ENCODE measurements at places on chromosomes 3 and 15.

- DNase-seq: no peak
Observed at GRCh38 chr3:77197408-77197807, 157.5 kb downstream of the ROBO2 start.

GRCh38 chr15:88331291-88331690, 74.8 kb upstream of the NTRK3 start:
- DNase-seq: peak; percentile 17

DNA sequence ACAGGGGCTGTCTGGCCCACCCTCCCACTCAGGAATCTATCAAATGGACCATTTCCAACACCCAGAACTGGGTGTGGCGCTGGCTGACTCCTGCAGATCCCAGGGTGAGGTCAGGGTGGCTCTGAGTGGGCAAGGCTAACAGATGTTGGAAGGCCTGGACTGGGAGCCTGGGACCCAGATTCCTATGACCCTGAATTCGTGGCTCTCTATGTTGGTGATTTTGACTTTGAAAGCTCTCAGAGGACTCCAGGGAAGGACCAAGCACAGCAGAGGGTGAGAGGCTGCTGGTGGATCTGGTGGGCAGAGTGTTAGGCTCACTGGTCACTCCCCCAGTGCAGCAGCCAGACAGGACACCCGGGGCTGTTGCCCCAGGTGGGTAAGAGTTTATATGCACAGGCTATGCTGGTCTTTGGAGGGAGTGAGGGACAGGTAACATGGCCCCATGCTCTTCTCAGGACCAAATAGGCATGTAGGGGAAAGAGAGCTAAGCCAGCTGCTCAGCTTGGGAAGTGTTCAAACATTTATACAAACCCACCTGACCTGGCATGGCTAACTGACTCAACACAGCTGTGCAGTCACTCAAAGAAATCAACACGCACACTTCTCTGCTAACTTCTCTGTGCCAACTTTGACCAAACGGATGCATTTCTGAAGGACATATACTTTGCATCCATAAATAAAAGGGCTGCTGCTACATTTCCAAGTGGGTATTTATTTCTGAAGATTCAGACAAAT, 62.6 kb upstream of the RAB6B start:
- DNase-seq: no peak

GRCh38 chr3:114714237-114714636, 420.4 kb downstream of the TIGIT start:
- no peak for DNase-seq

GRCh38 chr3:20405744-20406143, 219.7 kb upstream of the SGO1 start:
- peak; percentile 2 for DNase-seq

DNA sequence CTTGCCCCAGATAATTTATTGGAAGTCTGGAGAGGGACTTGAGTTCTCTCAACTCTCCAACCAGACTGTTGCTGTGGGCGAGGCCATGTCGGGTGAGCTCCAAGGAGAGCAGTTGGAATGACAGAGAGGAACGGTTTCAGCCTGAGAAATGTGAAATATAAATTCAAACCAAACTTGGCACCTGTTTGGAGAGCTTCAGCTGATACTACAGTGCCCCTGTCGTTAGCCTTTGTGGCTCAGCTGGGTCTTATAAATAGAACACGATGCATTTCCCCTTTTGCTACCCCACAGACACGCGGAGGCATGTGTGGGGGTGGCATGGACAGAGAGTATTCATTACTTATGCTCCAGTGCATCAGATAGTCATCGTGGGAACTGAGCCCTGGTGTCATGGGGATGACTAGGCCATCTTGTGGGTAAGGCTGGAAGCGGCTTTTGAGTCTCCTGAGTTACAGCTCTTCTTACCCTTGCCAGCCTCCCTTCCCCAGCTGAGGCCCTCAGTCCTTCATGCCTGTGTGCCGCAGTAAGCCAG, 15.6 kb downstream of the SMAD3 start:
- DNase-seq: peak; percentile 88

- peak; percentile 14 for DNase-seq
Observed at GRCh38 chr3:143595456-143596077, 252.7 kb downstream of the SLC9A9 start.

- DNase-seq: peak; percentile 89
Observed at GRCh38 chr3:11335056-11335608, 62.9 kb downstream of the ATG7 start.

- DNase-seq: no peak
Observed at GRCh38 chr3:146861262-146861661, 256.1 kb upstream of the PLSCR5 start.

DNA sequence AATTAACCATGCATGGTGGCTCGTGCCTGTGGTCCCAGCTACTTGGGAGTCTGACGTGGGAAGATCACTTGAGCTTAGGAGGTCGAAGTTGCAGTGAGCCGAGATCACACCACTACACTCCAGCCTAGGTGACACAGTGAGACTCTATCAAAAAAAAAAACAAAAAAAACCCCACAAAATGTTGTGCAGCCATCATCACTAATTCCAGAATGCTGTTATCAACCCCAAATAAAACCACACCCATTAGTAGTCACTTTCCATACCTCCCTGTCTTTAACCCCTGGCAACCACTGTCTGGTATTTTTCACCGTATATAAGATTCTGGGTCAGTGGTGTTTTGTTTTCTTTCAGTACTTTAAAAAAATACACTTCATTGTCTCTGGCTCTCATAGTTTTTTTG, 16.6 kb downstream of the HMCES start:
- no peak for DNase-seq

- no peak for DNase-seq
Observed at GRCh38 chr3:176328198-176328597, 869.1 kb downstream of the TBL1XR1 start.

- DNase-seq: no peak
Observed at GRCh38 chr3:159150180-159150579, 348.3 kb downstream of the MFSD1 start.

DNA sequence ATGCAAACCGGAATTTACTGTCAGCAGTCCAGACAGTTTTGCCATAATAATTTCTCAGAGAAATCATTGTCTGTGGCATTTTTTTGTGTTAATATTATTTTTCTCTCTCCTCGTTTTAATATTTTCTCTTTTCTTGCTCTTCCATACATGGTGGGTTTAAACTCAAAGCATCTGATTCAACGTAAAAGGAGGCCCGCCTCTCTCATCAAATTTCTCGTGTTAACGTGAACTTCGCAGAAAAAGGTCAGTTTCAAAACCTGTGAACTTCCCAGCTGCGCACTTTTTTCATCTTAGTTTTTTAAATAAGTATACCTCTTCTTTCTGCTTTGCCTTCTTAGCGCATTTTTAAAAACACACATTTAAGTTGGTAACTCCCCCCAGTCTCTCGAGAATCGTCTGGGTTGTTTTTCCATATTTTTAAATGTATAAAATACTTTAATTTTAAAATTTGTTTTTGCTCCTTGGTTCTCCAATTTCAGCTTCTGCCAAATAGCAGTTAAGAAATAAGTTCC, 9.1 kb downstream of the SHOX2 start:
- peak; percentile 69 for DNase-seq

DNA sequence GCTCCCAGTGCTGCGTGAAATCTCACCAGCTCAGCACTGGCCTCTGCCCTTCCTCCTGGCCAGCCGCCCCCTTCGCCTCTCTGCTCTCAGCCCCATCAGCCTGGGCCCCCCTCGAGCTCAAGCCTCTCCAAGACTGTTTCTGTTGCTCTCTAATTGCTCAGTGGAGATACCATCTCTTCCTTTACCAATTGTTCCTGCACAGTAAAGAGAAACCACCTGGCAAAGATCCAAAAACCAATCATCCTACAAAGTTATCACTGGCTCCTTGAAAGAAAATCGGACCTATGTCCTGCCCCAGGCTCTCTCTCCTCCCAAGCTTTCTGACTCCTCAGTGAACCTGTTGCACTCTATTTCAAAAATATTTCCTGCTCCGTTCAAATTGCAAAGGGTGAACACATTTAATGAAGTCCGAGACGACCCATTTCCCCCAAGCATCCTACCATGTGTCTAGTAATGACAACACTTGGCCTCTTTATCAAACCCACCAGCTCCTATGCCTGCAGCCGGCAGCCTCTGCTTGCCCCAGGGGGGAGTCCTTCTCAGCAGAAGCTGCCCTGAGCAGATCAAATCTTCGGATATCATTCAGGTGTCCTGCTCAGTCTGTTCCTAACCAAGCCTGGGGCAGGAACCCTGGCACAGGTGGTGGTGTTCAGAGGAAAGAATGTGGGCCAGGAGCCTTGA, 53.7 kb upstream of the FAM174B start:
- no peak for DNase-seq

DNA sequence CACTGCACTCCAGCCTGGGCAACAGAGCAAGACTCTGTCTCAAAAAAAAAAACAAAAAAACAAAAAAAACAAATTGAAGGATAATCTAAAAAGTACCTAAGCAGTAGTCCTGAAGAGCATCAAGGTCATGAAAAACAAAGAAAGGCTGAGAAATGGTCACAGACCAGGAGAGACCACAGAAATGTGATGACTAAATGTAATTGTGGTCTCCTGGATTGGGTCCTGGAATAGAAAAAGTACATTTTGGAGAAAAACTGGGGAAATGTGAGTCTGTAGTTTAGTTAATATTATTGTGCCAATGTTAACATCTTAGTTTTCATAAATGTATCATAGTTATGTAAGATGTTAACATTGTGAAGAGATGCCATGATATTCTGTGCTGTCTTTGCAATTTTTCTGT, 267.5 kb upstream of the NR2E3 start:
- DNase-seq: no peak

DNA sequence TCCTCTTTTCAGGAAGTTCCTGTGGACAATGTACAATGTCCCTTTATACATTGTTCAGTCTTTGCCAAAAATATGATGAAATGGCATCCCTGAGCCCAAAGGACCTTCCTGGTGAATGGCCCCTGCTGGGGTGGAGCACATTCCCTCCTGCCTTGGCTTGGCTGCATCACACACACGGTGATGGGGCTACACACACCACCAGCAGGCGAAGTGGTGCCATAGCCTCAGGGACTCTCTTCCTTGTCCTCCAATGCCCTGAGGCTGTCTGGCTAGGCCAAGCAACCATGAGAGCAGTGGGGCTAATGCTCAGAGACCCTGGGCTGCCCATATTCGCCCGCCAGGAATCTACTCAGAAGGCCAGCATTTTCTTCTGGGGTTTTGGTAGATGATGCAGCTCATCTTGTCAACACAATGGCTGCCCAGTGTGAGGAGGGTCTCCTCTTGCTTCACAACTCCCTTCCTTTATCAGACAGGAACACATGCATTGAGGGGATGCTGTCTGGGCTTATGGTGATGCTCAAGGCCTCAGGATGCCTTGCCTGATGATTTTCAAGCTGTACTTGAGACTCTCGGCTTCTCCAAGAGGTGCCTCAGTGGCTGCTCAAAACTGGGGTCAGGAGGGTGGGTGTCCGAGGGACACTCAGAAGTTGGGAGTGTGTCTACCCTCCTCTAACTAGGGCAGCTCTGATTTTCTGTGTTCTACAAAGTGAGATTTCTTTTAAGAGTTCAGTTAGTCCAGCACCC, 40.9 kb upstream of the EPHB1 start:
- no peak for DNase-seq

GRCh38 chr15:94414916-94415315, 183.6 kb downstream of the MCTP2 start:
- no peak for DNase-seq

DNA sequence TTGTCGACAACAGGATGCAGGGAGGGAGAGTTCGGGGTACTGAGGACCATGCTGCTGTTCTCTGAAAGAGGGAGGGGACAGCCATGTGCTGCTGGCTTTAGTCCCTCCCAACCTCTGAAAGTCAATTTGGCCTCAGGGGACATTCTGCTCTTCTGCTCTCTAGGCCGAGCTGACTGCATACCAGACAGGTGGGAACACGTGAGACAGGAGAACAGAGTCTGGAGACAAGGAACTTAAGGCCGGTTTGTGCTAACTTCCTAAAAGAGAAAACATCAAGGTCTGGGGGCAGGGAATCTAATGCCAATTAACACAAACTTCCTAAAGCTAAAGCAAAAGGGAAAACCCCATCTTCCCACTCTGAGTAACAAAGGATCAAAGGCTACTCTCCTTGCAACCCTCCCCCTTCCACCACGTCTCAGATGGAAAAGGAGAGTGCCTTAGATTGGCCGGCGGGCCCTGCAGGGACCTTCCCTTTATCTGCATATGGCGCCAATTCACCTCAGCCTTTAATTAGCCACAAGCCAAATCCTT, 41.0 kb downstream of the SLCO2A1 start:
- no peak for DNase-seq

GRCh38 chr15:81133782-81134461, at the start of gene CFAP161:
CFAP161 (plus strand) TSS chr15:81134270; CDS start chr15:81134330, 60 bp downstream.
- no peak for DNase-seq

GRCh38 chr15:70475921-70476320, 287.4 kb downstream of the UACA start:
- DNase-seq: no peak

GRCh38 chr3:177906126-177906511, 630.1 kb upstream of the KCNMB2 start:
- no peak for DNase-seq

- DNase-seq: no peak
Observed at GRCh38 chr3:182309120-182309519, 484.2 kb upstream of the ATP11B start.

GRCh38 chr15:66102563-66103292, 150.8 kb downstream of the MEGF11 start:
- DNase-seq: no peak

DNA sequence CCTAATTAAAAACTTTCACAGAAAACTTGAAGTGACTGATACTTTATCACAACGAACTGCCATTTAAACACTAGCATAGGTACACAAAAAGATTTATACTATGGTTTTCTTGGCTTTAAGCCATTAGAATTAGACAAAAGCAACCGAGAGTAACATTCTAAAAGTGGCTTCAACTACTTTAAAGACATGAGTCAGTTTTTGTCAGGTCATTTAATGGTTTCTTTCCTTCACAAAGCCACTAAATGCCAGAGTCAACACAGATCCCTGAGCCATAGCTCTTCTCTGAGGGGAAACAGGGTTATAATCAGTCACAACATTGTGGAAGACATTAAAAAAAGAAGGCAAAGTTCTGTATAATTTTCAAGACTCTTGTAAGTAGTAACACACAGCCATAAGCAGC, 54.6 kb downstream of the CAPN3 start:
- no peak for DNase-seq

- peak; percentile 19 for DNase-seq
Observed at GRCh38 chr3:97278506-97278905, 464.1 kb downstream of the EPHA6 start.

DNA sequence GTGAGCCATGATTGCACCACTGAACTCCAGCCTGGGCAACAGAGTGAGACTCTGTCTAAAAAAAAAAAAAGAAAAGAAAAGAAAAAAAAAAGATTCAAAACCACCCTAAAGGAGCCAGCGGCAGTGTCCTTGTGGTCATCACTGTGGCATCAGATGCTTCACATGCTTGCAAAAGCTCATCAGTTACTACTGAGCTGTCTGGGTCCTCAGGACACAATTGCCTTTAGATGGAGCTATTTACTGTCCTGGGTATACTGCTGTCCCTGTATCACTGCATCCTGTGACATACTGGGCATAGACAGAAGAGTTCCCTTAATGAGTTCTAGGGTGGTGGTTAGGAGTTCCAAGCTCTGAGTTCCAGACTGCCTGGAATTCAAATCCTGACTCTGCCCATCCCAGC, 85.8 kb downstream of the LINGO1 start:
- DNase-seq: no peak

DNA sequence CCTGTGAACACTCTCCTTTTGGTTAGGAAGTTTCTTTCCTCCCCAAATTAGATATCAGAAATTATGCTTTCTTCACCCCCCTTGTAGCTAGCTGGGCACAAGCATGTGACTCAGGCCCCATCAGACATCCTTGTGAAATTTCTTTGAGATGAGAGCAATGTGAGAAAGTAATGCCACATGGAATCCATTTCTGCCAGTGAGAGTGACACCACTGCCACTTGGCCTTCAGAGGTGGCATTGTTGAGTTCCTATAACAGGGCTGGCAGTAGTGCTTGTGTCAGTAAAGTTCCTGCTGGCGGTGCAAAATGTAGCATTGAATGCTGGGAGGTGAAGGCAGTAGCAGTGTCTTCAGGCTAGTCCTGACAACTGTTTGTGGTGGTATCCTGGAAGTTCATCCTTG, 80.7 kb upstream of the ZNF280D start:
- DNase-seq: no peak
